ENCODE measurements at places on chromosomes 4 and X.

DNA sequence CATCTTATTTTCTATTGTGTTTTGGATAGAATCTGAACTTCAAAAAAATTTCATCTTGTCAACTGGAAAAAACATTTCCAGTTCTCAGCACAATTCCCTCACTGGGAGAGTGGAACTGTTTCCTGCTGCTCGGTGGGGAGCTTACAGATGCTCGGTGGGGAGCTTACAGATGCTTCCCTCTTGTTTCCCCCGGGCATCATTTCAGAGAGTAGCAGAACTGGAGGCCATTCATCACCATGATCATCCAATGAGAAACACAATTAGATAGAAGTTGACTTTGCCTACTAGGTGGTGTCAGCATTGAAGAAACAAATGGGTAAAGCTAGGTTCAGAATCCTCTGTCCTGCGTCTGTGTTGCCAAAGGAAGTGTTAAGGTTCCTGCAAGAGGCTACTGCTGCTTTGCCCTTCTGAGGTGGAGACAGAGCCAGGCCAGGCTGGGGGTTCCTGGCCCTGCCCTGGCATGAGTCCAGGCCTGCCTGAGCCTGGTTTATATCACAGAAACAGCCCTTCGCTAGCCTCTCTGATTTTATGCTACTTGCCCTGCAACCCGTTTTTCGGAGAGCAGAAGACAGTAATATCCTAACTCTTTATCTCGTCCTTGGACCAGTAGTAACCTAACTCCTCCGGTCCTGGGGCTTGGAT is 70.6 kb downstream of the TAPT1 start:
- DNase-seq = no peak

DNA sequence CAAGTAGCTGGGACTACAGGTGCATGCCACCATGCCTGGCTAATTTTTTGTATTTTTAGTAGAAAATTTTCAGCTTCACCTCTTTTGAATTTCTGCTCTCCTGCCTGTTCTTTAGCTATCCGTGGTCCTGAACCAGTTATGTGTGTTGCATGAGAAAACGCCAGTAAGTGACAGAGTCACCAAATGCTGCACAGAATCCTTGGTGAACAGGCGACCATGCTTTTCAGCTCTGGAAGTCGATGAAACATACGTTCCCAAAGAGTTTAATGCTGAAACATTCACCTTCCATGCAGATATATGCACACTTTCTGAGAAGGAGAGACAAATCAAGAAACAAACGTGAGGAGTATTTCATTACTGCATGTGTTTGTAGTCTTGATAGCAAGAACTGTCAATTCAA is 13.9 kb downstream of the ALB start:
- DNase-seq = peak; percentile 20

DNA sequence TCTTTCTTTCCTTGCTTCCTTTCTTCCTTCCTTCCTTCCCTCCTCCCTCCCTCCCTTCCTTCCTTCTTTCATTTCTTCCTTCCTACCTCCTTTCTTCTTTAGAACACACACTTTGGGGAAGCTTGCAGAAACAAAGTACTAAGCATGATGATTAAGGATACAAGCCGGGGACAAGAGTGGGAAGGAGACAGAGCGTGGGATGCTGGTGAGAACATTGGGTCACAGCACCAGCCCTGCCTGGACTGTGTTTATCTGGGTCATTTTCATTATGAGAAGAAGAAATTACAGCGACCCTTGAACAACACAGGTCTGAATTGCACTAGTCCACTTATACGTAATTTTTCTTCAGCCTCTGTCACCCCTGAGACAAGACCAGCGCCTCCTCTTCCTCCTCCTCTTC is 169.3 kb upstream of the TBL1X start:
- DNase-seq = no peak

DNA sequence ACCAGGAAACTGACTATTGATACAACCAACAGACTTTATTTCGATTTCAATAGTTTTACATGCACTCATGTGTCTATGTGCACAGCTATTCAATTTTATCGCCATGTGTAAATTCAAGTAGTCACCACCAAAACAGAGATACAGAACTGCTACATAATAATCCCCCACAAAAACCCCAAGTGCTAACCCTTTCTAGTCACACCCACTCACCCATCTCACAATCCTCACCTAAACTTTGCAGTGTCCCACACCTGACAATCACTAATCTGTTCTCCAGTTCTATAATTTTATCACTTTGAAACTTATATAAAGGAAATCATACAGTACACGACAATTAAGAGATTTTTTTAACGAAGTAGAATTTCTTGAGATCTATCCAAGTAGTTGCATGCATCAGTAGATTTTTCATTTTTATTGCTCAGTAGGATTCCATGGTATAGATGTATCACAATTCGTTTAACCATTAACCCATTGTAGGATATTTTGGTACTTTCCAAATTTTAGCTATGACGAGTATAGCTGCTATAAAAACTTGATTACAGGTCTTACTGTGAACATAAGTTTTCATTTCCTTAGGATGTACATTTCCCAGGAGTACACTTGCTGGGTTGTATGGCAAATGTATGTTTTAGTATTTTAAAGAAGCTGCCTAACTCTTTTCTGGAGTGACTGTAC is 85.9 kb downstream of the CASK start:
- DNase-seq = no peak

- no peak for DNase-seq
Observed at GRCh38 chrX:140317462-140317861, 187.4 kb downstream of the SOX3 start.

- peak; percentile 24 for DNase-seq
Observed at GRCh38 chr4:28845158-28845557, 1875.0 kb upstream of the PCDH7 start.

- peak; percentile 60 for DNase-seq
Observed at GRCh38 chrX:110142096-110142495, 139.2 kb downstream of the TMEM164 start.

- peak; percentile 87 for DNase-seq
Observed at GRCh38 chr4:114108869-114109268, 129.4 kb upstream of the ARSJ start.

DNA sequence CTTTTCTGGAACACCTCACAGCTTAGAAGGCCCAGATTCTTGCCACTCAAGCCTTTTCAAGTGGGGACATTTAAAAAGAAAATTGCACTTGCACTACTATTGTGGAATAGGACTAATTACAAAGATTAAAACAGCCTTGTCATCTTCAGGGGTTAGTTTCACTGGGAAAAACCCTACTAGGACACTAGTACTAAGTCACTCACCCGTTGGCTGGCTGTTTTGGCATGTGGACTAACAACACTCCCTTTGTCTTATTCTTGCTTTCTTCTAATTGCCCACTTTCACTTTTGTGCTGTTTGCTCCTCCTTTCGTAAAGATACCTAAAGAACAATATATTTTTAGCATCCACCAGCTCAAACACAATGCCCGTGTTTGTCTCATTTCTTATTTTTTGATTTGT is 200.9 kb upstream of the MID1 start:
- no peak for DNase-seq

GRCh38 chr4:179116011-179116410 is 1673.8 kb upstream of the AGA start:
- DNase-seq = no peak

- DNase-seq = no peak
Observed at GRCh38 chr4:4339504-4340085, 47.3 kb upstream of the NSG1 start.

DNA sequence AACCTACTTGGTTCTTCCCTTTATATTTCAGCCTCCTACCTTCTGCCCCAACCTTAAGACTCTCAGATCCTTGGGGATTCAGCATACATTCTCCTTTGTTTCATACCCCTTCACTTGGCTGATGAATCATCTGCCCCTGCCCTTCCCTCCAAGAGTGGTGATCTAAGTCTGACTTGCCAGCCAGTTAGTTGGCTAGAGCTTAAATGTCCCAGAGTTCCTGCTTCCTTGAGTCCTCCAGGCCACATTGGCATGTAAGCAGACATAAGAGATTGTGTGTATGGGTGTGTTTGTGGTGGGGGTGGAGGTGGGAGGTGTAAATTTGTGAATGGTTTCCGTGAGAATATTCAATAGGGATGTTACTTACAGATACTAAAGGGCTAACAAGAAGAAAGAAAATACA is 3.7 kb upstream of the TEX13D start:
- DNase-seq = peak; percentile 16

GRCh38 chrX:152641996-152642395 is 4.3 kb downstream of the GABRQ start:
- peak; percentile 6 for DNase-seq

- DNase-seq = peak; percentile 79
Observed at GRCh38 chrX:134600714-134601113, 57.6 kb downstream of the PLAC1 start.

GRCh38 chrX:33339219-33339618 is 127.9 kb upstream of the DMD start:
- peak; percentile 15 for DNase-seq

- DNase-seq = no peak
Observed at GRCh38 chrX:71107762-71108360, 1.3 kb upstream of the CXorf65 start.

DNA sequence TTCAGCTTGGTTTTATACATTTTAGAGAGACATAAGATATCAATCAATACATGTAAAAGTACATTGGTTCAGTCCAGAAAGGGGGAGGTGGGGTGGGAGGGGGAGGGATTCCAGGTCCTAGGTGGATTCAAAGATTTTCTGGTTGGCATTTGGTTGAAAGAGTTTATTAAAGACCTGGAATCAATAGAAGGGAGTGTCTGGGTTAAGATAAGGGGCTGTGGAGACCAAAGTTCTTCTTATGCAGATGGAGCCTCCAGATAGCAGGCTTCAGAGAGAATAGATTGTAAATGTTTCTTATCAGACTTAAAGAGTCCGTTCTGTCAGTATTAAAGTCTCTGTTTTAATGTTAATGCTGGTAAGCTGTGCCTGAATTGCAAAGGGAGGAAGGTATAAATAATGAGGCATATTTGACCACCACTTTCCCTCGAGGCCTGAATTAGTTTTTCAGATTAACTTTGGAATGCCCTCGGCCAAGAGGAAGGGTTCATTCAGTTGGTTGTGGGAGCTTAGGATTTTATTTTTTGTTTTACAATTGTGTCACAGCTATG is 169.9 kb downstream of the AASDH start:
- no peak for DNase-seq

DNA sequence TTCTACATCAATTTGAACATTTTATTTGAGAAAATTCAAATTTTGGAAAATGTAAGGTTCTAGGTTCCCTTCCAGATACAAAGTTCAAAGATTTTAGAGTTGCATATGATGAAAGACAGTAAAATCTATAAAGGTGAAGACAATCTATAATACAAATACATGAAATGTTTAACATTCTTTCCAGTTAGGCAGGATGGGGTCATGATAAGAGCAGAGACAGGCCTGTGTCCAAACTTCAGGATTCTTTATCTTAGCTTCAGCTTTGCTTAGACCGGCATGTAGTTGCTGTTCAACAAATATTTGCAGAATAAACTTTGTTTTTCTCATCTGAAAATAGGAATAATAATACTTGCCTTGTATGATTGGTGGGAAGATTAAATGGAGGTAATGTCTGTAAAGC is 4.5 kb upstream of the RPS6KA3 start:
- no peak for DNase-seq

- no peak for DNase-seq
Observed at GRCh38 chr4:73452953-73453700, 17.1 kb downstream of the AFP start.

DNA sequence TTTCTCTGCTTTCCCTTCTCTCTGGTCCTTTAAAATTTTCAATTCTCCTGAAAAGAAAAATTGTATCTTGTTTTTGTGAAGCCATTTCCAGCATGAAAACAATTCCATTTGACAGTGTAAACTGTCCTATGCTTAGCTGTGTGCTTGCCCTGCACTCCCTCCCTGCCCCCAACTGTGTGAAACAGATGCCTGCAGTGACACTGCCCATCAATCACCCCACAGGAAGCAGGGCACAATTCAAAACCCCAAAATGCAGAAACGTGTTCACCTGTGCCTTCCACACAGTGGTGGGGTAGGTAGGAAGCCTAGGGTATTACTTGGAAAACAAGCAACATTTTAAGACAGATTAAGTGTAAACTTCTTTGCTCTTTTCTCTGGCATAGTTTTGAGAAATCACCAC is 6.2 kb upstream of the FHDC1 start:
- no peak for DNase-seq

DNA sequence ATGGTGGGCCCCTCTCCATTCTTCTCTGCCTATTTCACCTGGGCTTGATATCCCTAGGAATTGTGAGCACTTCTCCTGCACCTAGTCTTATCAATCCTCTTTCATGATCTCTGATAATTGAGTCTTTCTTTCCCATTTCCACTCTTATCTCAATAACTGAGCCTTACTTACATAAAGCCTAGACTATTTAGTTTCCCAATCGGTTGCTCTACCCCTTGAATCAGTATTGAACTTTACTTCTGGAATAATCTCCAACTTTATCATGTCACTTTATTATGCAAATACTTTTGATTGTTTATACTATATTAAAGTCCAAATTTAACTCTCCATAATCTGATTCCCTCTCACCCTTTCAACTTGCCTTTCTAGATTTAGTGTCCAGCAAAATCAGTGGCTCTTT is 222.7 kb downstream of the SPRY1 start:
- DNase-seq = no peak

DNA sequence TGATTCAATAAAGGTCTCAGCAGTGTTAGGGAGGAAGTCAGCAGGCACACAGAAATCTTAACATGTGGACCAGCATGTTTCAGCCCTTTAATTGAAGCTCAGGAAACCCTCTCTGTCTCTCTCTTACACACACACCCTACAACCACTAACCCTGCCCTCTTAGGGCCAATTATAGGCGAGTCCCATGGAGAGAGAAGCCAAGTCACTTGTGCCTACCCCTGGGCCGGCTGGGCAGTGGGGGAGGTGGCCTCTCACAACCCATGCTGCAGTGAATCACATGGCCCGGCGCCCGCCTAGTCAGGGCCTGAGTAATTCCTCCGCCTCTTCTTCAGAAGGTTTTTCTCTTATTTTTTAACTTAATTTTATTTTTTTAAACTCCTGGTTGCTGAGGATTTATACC is 3.7 kb downstream of the FGD1 start:
- peak; percentile 77 for DNase-seq

GRCh38 chrX:147875866-147876596 is 35.7 kb upstream of the FMR1 start:
- peak; percentile 18 for DNase-seq

- peak; percentile 54 for DNase-seq
Observed at GRCh38 chrX:39000802-39001201, 199.5 kb downstream of the MID1IP1 start.

DNA sequence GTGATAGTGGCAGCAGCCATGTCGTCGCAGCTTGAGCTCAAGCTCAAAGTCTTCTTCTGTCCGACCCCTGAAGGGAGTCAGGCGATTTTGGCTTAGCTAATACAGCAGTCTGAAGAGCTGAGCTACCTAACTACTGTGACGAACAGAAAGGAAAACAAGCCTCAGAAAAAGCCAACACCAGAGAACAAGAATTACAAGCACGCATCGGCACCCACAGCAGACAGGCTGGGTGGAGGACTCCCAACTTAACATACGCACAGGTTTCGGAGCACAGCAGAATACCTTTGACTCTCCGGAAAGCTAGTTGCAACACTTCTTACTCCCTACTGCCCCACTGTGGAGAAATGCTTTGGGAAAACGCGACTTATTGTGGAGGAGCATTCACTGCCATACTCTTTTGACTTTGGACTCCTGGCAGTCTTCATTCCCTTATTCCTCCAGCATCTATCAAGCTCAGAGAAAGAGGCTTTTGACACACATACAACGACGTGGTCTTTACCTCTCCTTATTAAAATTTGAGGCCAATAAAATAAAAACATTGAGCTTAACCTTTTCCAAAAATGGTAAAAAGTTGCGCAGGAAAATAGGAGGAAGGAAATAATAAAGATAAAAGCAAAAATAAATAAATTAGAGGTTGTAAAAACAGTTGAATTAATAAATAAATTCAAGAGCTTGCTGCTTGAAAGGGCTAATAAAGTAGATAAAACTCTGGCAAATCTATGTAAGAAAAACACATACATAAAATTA is 41.3 kb upstream of the GPC3 start:
- DNase-seq = peak; percentile 49

GRCh38 chrX:100407147-100407783 is 2.8 kb downstream of the PCDH19 start:
- DNase-seq = no peak
